ENCODE measurements at places on chromosomes 16 and 17. TPM values are rescaled to one million over a fixed set of nuclear protein-coding genes. Genes with fewer than 3 reads are reported as not detected.

The CHST5 gene
- not detected for total RNA-seq

The ANKFN1 gene
- 0.36 TPM for total RNA-seq

DNA sequence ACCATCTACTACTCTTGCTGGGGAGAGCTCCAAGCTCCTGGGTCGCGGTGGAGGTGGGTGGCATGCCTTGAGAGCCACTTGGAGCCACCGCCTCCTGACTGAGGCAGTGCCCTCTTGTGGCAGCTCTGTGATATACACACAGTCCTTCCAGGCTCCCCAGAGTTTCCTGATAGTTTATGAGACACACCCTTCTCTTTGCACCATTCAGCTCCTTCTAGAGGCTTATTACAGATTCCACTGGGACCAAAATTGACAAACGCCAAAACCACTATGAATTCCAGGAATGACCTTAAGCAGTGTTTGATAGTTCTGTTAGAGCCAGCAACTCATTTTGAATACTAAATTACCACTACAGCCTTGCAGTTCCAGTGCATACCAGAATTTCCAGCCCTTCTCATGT, 170.1 kb upstream of the CDH13 start:
- DNase-seq = no peak

GRCh38 chr16:10013364-10013763, 168.9 kb downstream of the GRIN2A start:
- DNase-seq = no peak

- no peak for DNase-seq
These were observed 8.1 kb downstream of the RSL1D1 start for GRCh38 chr16:11843206-11843605.

DNA sequence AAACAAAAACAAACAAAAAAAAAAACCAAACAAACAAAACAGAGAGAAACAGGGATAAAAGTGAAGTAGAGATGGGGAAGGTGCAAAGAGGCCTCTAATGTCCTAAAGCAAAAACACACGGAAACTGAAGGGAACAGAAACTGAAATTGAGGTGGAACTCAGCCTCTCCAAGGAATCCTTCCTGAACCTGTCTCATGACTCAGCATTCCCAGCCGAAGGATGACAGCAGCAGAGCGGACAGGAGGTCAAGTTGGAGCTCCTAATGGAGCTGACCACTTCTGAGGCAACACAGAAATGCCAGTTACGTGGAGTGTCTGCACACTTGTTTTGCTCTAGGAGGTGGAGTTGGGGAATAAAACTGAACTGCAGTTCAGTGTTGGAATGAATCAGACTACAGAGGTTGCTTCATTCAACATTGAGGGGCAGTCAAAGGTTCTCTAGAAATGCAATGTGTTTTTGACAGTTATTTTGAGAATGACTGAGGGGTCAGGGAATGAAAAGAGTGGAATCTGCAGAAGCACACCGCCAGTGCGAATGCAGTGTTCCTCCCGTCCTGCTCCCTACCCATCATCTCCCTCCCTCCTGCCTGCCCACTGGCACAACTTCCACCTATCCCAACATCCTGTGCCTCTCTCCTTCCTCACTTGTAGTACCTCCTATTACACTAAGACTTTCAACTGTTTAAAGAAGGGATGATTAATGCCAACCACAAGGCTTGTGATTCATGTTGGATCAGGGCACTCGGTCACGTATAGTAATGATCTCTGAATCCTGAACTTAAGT, 6.3 kb downstream of the UBE2O start:
- no peak for DNase-seq

The NAGS gene
- total RNA-seq = 1.4 TPM

The HSD11B2 gene
- total RNA-seq = not detected

The WFDC1 gene
- total RNA-seq = 82.0 TPM

- DNase-seq = no peak
These were observed 9.4 kb downstream of the MAP3K3 start for GRCh38 chr17:63631626-63632025.

The NACA2 gene
- not detected for total RNA-seq

The CEMP1 gene
- total RNA-seq = not detected

The TMEM92 gene
- total RNA-seq = not detected

DNA sequence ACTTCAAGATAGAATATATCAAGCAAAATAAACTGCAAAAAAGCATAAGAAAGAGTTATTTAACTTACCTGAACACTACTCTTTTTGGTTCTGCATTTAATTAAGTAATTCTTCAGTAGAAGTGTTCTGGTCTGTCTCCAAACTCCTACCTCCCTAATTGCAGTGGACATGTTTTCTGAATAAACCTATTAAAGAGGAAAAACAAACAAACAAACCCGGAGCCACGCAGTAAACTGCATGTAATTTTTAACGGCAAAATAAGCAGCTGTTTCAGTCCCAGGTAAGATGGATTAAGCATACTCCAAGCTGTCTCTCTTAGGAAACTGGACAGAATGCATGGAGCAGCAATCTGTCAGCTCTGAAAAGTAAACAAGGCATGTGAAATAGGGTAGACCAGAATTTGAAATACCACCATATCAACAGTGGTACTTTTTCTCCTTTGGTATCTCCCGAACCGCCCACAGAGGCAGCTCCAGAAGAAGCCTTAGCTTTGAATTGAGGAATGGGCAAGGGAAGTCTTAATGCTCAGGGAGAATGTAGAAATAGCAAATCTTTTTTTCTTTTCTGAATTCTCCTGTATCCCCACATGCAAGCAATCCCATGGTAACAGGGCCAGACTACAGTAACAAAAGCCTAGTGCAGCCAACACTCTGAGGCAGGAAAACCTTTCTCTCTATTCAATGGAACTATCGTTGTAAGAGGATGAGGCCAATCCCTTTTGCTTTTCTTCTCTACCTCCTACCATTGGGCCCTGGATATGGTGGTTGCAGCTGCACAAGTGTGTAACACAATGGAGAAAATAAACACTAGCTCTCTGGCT, 12.5 kb downstream of the ABCA5 start:
- no peak for DNase-seq

The CD300LB gene
- total RNA-seq = 0.55 TPM

DNA sequence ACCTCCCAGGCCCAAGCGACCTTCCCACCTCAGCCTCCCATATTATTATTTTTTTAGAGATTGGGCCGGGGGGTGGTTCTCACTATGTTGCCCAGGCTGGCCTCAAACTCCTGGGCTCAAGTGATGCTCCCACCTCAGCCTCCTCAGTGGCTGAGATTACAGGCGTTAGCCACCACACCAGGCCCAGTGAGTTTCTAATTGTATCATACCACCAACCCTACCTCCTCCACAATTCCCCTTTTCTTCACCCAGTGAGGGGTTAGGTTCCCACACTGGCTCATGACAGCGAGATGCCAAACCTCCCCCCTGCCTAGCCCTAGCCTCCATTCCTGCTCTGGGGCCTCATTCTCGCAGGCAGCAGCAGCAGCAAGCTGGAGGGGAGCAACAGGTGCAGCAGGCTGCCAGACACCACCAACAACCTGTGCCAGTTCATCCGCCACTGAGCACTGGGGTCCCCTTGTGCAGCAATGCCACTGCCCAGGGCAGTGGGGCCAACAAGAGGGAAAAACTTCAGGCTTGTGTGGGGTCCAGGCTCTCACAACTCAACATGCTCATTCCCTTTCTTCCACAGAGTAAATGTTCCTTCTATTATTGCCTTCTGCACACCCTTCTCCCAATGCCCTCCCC, 9.1 kb downstream of the ATP6V0D1 start:
- DNase-seq = no peak

DNA sequence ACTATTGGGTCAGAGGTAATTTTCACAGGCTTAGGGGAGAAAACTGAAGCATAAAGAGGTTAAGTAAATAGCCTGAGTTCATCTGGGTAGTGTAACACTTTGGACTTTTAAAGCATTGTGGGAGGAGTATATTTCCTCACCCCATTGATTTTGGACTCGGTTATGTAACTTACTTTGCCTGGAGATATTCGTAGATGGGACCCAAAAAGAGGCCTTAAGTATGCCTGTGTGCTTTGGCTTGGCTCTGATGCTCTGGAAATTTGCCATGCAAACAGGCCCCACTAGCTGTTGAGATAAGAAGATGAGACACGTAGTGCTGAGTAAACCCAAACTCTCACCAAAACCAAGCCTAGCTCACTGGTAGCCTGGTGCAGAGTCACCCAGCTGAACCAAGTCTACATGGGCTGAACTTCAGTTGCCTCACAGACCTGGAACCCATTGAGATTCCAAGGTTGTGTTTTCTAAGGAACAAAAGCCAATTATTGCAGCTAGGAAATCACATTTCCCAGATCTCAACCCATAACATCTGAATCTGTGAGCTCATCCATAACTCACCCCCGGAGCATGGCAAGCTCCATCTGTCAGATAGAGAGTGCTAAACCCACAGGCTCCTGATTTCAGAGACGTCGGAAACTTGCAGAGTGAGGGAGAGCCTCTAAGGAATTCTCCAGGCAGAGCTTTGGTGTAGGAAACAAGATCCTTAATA, 536.0 kb upstream of the C16orf82 start:
- no peak for DNase-seq

The SHISA9 gene
- total RNA-seq = 6.0 TPM

The PNMT gene
- 5.4 TPM for total RNA-seq

GRCh38 chr16:65284626-65285025, 162.8 kb upstream of the CDH11 start:
- no peak for DNase-seq

DNA sequence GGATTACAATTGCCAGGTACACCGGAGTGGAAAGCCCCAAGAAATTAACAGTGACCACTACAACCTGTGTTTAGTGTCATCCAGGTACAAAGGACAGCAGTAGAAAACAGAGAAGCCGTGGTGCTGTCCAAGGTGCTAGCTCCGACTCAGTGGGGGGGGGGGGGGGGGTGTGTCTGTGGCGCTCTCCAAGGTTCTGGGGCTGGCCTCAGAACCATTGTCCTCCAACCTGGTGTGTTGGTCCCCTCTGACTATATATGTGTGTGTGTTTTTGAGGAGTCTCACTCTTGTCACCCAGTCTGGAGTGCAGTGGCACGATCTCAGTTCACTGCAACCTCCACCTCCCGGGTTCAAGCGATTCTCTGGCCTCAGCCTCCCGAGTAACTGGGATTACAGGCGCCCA, 5.8 kb upstream of the ZNF23 start:
- DNase-seq = no peak

DNA sequence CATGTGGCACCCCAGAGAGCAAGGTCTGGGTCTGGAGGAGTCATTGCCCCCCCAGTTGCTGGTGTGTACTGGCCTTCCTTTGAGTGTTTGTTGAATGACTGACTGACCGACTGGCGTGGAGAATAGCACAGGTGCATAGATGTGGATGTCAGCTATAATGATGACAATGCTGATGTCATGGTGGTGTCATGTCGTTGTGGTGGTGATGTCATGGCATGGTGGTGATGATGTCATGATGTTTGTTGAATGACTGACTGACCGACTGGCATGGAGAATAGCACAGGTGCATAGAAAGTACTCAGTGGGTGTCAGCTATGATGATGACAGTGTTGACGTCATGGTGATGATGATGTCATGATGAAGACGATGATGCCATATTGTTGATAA, 22.1 kb downstream of the TMEM114 start:
- no peak for DNase-seq

The KRT25 gene
- total RNA-seq = 0.36 TPM

The HAPSTR1 gene
- total RNA-seq = 46.4 TPM

GRCh38 chr16:63960321-63960720, 1161.5 kb downstream of the CDH11 start:
- DNase-seq = no peak

- no peak for DNase-seq
These were observed 44.0 kb downstream of the SOST start for GRCh38 chr17:43714465-43715149.

The PIPOX gene
- 11.8 TPM for total RNA-seq

The OTOA gene
- not detected for total RNA-seq
